Central memory CD4-positive, alpha-beta T cell (primary cell): ENCODE measurements at places on chromosomes 11 and 22.

DNA sequence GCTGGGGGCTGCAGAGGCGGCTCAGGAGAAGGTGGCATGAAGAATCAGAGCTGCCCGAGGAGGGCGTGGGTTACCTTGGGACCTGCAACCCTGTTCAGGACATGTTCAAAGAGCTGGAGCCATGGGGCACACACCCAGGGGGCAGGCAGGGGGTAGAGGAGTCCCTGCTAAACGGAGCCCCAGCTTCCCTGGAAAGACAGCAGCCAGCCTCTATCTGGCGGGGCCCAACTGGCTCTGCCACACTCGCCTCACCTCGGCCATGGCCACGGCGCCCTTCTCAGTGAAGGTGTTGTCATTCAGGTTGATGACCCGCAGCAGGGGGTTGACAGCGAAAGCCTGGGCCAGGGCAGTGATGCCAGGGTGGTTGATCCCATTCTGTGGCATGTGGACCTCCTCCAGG lies 17.0 kb upstream of the CHADL start:
- no peak for DNase-seq

- no peak for DNase-seq
These were observed 127.0 kb upstream of the C11orf58 start for GRCh38 chr11:16611401-16611921.

- peak; percentile 87 for DNase-seq
These were observed at the start of gene TMEM223 for GRCh38 chr11:62791501-62792201. TMEM223 (minus strand) TSS chr11:62792006; CDS start chr11:62791994, 12 bp downstream.

- DNase-seq, result no peak
These were observed 6.2 kb downstream of the PANX1 start for GRCh38 chr11:94134651-94135512.

GRCh38 chr22:36425977-36426523 lies 38.3 kb upstream of the MYH9 start:
- DNase-seq, result no peak

- DNase-seq, result peak; percentile 28
These were observed 34.9 kb downstream of the CD44 start for GRCh38 chr11:35173616-35174566.

- no peak for DNase-seq
These were observed 53.4 kb downstream of the ARHGAP42 start for GRCh38 chr11:100740440-100740839.

- DNase-seq, result no peak
These were observed 19.8 kb upstream of the CCDC89 start for GRCh38 chr11:85705800-85706199.

DNA sequence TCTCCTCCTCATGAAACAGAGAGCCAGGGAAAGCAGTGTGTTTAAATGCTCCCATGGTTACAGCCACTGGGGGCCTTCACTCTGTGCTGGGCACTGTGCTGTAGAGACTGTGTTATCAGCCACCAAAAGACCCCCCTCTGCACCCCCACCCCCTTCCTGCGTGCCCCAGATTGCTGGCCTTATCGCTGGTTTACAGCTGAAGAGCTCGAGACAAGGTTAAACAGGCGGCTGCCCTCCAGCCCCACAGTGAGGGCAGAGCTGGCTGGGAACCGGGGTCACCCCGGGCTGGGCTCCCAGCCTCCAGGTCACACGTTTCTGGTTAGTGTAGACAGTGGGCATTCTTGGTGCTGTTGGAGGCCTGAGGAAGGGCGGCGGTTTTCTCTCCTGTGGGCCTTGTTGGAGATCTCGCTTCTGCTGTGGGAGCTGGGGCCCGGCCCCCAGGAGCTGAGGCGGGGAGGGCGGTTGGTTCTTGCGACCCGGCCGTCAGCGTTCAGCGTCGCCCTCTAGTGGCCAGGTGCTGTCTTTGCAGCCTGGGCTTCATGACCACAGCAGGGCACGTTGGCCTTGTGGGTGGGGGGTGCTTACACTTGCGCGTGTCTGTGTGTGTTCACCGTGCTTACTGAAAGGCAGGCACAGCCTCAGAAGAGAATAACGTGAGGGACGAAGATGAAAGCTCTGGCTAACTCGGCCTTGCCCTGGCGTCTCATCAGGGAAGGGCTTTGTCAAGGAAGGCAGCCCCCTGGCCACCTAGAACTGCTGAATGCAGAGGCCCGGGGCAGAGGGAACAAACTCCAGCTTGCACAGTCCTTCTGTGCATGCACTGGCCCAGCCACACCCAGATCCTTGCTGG lies 40.8 kb downstream of the TBC1D22A start:
- peak; percentile 65 for DNase-seq

- no peak for DNase-seq
These were observed 23.5 kb downstream of the RDX start for GRCh38 chr11:110272919-110273318.

DNA sequence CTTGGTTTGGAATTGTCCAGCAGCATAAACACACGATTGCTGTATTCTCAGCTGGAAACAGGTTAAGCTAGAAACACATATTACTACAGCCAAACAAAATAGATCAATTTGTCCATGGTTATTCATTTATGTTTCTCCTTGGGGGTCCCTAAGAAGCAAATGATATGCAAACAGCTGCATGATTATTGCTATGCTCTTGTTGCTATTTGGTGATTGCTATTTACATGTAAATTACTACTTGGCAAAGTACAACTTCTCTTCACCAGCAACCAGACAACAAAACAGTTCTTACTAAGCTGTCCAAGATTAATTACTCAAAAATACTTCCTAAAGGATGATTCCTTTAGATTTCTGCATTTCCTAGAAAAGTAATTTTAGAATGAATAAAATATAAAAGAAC lies 567.9 kb upstream of the ARHGAP42 start:
- no peak for DNase-seq

DNA sequence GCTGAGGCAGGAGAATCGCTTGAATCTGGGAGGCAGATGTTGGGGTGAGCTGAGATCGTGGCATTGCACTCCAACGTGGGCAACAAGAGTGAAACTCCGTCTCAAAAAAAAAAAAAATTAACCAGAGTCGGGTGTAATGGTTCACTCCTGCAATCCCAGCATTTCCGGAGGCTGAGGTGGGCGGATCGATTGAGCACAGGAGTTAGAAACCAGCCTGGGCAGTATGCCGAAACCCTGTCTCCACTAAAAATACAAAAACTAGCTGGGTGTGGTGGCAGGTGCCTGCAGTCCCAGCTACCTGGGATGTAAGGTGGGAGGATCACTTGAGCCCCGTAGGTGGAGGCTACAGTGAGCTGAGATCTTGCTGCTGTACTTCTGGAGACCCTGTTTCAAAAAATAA lies 1.5 kb downstream of the RANGAP1 start:
- no peak for DNase-seq

DNA sequence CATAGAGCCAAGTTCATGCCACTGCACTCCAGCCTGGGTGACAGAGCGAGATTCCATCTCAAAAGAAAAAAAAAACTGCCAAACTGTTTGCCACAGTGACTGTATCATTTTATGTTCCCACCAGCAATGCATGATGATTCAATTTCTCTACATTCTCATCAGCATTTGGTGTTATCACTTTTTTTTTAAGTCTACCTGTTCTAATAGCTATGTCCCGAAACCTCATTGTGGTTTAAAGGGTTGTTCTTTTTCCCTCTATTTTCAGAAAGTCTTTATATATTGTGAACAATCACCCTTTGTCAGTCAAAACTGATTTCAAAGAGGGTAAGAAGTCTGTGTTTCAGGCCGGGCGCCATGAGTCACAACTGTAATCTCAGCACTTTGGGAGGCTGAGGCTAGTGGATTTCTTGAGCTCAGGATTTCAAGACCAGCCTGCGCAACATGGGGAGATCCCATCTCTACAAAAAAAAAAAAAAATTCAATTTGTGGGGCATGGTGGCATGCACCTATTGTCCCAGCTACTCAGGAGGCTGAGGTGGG lies 14.8 kb upstream of the FAM168A start:
- no peak for DNase-seq

DNA sequence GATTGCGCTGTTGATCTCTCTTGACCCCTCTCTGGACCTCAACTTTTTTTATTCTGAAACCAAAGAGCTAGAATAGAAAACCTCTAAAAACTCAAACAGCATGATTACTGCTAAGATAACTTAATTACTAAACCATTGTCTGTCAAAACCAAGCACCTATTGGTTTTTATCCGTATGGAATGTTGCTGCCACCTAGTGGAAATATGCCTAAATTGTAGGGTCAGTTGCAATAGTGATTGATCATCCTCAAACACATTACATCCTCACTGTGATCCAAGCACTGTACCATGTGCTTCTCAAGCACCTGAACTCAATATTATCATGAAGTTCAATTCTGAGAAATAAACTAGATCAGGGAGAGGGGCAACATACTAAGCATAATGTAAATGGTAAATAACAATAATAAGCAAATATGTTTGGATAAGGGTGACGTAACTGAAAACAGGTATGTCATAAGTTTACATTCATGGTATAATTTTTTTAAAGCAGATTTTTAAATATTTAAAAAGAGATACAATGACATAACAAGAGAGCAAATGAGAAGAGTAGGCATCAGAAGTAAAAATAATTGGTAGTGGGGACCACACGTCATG lies 3.8 kb upstream of the OR5A2 start:
- peak; percentile 50 for DNase-seq

- peak; percentile 24 for DNase-seq
These were observed 1.0 kb downstream of the ZBTB16 start for GRCh38 chr11:114060392-114061047.

- DNase-seq, result no peak
These were observed 1.5 kb downstream of the LSP1 start for GRCh38 chr11:1854132-1854948.

DNA sequence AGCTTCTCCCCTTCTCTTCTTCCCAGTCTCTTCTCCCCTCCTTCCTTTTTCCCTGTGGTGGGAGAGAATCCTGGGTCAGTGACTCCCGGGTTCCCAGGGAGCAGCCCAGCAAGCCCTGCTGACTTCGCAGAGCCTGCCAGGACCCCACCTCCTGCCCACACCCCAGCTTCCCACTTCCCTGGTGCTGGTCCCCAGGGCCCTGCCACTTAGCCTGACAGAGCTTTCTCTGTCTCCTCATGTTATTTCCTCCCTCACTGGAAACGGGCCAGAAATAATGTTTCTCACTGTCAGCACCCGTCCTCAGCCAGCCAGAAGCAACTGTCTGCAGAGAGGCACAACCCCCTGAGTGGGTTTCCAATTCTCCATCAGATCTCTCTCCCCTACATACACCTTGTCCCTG lies 27.1 kb downstream of the C11orf96 start:
- no peak for DNase-seq

DNA sequence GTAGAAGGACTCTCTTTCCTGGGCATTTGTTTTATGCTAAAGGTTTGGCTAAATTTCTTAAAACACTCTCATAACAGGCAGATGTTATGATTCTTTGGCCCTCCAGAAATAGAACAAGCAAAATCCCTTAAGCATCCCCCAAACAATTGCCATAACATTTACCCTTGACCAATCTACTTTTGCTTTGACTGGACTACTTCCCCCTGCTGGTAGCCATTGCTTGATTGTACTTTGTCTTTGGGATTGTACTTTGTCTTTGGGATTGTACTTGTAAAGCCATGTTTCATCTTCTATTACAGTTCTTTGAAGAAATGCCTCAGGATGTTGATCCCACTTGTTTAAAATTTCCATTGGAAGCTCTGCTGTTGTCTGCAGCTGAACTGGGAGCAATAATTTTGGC lies 53.3 kb upstream of the GLYAT start:
- no peak for DNase-seq

GRCh38 chr11:130421697-130422096 lies 6.7 kb downstream of the ADAMTS8 start:
- DNase-seq, result no peak

GRCh38 chr22:41687901-41688364 lies 734 bp downstream of the SNU13 start:
- peak; percentile 16 for DNase-seq

GRCh38 chr22:17271711-17272451 lies 52.6 kb upstream of the ADA2 start:
- no peak for DNase-seq

DNA sequence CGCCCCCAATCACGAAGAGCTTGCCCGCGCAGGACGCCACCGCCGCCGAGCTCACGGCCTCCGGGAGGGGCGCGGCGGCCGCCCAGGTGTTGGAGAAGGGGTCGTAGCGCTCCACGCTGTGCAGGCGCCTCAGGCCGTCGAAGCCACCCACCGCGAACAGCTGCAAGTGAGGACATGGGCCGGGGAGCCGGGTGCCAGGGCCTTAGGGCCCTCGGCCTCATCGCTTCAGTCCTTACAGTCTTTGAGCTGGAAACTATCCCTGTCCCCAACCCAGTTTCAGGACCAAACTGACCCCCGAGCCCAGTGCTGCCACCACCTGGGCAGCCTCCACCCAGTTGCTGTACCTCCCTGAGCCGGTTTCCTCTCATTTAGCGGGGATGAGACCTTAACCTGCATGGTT lies 7.6 kb downstream of the KLHL35 start:
- DNase-seq, result no peak

- no peak for DNase-seq
These were observed 72.0 kb downstream of the VPREB1 start for GRCh38 chr22:22316589-22316988.

GRCh38 chr11:102026217-102026616 lies 21.0 kb upstream of the CFAP300 start:
- DNase-seq, result no peak

GRCh38 chr11:67651976-67652781 lies 1.6 kb upstream of the ACY3 start:
- no peak for DNase-seq

DNA sequence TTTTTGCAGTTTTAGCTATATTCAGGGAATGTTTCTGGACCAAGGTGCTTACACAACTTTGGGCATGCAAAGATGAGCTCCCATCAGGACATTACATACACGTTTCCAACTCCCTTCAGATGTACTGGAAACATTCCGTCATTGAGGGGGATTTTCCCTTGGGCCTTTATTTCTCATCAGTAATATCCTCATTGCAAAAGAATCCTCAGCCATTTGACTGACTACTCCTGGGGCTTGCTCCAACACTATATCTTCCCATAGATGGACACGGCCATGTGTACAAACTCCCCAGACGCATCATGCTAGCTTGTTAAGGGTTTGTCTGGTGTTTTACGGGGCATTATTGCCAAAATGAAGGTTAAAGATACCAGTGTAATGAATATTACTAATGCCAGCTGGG lies 59.3 kb upstream of the NUP160 start:
- no peak for DNase-seq

DNA sequence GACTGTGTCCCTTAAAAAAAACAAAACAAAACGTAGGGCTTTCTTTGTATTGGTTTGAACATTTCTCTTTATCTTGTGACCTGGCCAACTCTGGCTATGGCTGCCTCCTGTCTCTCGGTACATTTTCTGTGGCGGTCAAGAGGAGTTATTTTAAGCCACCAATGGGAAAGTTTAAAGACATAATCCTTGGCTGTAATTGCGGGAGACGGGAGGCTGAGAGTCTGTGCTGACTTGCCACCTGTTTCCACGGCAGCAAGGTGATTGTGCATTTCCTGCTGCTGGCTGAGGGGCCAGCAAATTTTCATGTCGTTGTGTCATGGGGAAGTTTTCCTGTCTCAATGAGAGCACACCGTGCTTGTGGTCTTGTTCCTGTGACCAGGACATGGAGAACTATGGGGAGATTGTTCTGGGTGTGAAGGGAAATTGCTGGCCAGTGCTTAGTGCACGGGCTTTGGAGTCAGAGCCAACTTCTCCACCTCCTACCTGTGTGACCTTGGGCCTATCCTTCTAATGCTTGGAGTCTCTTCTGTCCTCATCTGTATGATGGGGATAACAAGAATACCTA lies 11.0 kb downstream of the PTPRJ start:
- no peak for DNase-seq
